Right atrium auricular region (tissue), 2 donors: ENCODE measurements at places on chromosomes 11 and 22.

GRCh38 chr11:57072640-57073039 is 83.9 kb downstream of the OR5AK2 start:
- no peak for DNase-seq

DNA sequence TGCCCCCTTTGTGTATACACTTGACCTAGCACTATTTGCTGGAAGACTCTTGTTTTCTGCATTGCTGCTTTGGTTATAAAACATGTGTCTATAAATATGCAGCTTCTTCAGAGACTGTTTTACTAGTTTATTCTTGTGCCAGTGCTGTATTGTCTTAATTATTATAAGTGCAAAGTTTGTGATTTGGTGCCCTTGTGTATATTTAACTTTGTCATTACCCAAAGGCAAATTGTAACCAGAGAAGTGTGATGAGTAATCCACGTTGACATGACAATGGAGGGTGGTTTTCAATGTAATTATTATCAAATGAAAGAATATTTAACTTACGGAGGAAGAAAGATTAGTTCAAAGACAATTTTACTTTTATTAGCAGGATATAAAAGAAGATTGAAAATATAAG is 75.0 kb upstream of the PRODH start:
- no peak for DNase-seq

- DNase-seq, result no peak
These were observed 263.1 kb downstream of the DDX10 start for GRCh38 chr11:108927791-108928545.

DNA sequence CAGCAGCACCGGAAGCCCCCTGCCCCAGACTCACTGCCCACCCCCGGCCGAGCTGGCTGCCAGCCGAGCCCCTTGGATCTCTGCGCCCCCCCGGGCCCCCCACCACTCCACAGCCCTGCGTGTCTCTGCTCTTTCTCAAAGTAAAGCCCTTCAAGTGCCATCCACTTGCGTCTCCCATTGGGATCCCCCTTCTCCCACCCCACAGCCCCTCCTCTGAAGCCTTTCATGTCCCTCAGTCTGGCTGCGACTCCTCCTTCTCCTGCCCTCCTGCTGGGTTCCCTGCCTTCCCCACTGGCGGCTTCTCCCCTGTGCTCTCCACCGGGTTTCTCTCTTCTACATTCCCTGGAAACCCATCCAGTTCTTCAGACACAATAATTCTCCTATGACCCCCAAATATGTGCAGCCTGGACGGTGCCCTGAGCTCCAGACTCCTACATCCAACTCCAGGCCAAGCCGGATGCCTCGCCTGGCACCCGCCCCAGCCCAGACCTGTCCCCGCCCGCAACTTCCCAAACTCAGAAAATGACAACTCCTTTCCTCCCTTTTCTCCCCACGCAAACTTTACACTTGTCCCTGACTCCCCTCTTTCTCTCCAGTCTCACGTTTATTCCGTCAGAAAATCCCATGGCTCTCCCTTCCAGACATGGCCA is 108.9 kb downstream of the WNT7B start:
- no peak for DNase-seq

DNA sequence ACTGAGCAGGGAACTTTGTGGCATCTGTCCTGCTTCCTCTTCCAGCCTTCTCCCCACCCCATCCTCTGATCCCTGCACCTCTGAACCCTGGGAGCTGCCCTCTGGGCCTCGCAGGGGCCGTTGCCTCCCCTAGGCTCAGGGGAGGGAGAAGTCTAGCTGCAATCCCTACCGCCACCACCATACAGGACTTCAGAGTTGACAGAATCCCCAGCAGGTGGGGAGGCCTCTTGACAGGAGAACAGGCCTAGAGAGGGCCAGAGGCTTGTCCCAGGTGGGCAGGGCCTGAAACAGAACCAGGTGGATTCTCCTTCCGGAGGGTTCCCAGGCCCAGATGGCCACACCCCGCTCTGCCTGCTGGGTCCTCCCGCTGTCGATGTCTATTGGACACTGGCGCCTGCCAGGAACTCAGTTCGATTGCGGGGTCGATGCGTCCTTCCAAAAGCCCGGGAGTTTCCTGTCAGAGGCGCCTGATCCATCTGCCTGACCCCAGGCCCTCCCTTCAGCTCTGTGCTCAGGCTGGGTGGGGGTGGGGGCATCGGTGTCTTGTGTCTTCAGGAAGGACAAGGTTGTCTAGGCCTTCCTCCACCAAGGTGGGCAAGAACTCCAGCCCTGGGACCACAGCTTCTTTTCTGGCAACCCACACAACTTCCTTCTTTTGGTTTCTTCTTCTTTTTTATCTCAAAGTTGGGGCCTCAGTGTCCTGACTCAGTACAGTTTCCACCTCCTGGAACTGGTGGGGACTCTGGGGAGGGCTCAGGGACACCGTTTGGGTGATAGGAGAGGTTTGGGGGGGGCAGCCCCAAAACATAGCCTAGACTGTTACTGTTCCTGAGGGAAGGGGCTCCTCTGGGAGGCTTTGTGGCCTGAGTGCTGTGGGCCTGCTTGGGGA is 6.4 kb downstream of the STARD10 start:
- DNase-seq, result no peak

DNA sequence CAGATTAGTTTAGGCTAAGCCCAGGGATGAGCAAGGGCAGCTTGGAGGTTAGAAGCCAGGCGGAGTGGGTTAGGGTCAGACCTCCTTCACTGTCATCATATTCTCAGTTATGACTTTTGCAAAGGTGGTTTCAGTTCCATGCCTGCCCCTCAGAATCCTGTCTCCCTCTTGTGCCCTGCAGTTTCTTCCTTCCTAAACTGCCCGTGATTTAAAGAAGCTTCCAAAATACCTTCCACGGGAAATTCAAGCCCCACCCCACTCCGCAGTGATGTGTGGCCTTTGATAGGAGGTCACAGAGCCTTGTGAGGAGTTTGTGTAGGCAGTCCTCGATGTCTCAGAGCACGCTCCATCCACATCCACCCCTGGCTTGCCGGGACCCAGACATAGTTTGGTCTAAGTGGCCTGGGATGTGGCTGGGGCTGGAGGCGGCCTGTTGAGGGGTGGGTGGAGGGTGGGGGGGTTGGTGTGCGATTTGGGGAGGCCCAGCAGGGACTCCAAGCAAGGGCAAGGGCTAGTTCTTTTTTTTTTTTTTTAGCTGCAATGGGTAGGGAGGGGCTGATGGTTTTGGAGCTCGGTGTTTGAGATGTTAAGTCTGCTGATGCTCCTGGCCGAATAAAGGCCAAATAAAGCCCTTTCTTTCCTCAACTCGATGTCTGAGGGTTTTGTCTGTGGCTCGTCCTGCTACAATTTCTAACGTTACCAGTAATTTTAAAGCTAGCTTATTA is 1.6 kb upstream of the IFITM1 start:
- DNase-seq, result no peak

GRCh38 chr22:44089717-44090570 is 65.8 kb downstream of the PARVB start:
- no peak for DNase-seq

DNA sequence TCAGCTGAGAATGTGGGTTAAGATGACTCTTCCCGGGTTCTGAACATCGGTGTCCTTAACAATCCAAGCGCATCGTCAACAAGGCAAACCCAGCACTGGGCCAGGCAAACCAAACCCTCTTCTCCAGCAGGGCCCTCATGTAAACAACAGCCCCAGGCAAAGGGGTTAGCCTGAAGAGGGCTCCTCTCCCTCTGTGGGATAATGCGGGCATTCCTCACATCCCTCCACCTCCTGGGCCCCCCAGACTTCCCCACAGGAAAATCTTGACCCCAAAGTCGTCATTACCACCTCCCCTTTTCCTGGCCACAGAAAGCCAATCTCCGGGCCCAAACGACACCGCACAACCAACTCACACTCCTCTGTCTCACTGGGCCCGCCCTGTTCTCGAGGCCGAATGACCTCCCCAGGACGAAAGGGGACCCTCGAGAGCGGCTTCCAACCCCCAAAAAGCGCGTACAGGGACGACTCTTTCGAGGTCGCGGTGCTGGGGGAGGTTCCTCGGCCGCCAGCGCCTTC is 566 bp downstream of the DDB1 start:
- no peak for DNase-seq
